ENCODE measurements at places on chromosomes 4 and X. TPM values are rescaled to one million over a fixed set of nuclear protein-coding genes. Genes with fewer than 3 reads are reported as not detected.

Gene VCX3B
- total RNA-seq: not detected

Gene PLP1
- total RNA-seq: not detected

Gene SMR3B
- not detected for total RNA-seq

Gene GSX2
- total RNA-seq: not detected

Gene DGKK
- total RNA-seq: not detected

Gene VCX3A
- total RNA-seq: not detected

Gene UGT2B28
- total RNA-seq: not detected

Gene CT45A10
- total RNA-seq: not detected

Gene PRICKLE3
- total RNA-seq: 13.5 TPM

Gene CFAP99
- not detected for total RNA-seq

Gene SPANXB1
- total RNA-seq: not detected

DNA sequence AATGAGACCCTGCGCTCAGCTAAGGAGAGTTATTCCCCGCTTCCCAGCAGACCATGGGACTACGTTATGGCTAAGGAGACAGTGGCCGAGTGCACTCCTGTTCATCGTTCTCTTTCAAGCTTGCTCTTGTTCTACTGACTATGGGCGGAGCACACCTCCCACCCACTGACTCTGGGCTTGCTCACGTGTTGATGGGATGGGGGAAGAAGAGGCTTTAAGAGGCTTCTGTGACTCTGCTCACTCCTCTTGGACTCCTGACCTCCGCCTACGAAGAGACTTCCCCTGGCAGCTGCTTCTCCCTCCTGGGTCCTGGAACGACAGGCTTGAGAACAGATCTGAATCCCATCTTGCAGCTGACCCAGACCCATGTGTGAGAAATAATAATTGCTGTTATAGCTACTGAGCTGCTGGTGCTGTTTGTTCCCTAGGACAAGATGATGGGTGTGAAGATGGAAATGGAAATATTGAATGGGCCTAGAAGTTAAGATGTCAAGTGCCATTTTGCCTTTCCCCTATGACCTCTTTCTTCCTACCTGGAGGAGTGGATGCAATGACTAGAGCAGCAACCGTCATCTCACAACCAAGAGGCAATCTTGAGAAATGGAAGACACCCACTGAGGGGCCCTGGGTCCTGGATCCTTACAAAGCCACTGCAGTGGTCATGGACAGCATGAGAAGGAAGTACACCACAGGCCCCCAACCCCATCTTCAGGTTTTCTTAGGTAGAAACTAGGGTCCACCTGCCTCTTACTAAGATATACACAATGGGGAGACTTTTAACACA lies 38.7 kb upstream of the IRAK1 start:
- no peak for DNase-seq

DNA sequence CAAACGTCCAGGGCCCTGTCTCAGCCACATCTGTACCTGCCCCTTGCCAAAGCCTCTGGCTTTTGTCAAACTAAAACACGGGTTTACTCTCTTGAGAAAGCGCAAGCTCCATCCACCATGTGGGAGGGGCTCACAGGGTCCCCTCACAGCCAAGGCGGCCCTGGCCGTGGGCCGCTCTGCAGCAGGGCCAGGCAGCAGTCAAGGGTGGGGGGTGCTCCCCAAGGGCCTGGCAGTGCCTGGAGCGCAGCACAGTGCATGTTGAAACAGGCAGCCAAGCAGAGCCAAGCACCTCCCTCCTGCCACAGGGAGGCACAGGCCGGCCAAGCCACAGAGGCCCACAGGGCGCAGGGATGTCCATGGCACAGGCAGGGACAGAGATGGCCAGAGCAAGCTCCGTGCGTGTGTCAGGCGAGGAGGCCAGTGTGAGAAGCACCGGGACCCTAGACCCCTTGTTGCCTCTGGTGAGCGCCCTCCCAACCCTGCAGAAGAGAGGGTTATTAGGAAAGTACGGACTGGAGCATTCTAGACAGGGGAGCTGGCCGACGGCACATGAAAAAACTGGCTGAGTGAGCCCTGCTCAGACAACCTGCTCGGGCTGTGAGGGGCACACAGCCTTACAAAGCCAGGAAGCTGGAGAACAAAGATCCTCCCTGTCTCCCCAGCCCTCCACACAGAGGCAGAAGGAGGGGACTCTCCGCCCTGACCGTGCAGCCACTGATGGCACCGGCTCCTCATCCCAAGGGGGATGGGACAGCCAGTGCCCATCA lies 39.0 kb downstream of the FAM53A start:
- no peak for DNase-seq

- no peak for DNase-seq
Measured at GRCh38 chrX:70042399-70043371, 7.1 kb downstream of the AWAT2 start.

DNA sequence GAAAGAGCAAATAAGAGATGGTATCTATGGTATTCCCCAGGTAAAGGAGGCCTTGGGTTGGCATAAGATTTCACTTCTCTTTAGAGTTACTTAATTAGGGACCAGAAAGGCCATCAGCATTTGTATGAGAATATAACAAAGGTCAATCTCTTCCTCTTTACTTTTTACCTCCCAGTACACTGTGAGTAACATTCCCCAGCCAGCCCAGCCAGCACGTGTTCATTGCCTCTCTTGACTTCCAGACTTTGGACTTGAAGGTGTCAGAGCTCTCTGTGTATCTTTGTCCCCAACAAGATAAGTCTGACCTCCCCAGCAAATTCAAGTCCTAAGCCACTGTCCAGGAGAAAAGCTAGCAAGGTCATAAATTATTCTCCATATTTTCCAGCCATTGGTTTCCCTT lies 110.5 kb downstream of the AR start:
- DNase-seq: no peak

- no peak for DNase-seq
Measured at GRCh38 chrX:129737916-129738315, 863 bp upstream of the XPNPEP2 start.

DNA sequence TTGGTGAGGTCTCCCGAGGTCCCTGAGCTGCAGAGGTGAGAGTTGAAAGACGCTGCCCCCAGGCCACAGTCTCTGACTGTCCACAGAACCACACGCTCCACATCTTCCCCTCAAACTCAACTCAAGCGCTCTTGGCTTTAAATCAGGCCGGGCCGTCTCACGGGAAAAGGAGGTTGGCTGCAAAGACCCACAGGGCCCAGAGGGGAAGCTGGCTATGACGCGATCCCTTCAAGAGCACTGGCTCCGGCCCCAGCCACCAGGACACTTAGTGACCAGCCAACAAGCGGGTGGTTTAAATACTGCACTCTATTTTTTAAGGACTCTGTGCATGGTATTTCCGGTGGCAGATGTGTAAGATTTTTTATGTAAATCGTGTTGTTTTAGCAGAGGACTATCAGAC lies 19.9 kb downstream of the LRPAP1 start:
- DNase-seq: no peak

GRCh38 chrX:134002921-134003615 lies 17.7 kb upstream of the GPC3 start:
- DNase-seq: no peak

- DNase-seq: no peak
Measured at GRCh38 chrX:68045008-68045577, 388.2 kb downstream of the OPHN1 start.

DNA sequence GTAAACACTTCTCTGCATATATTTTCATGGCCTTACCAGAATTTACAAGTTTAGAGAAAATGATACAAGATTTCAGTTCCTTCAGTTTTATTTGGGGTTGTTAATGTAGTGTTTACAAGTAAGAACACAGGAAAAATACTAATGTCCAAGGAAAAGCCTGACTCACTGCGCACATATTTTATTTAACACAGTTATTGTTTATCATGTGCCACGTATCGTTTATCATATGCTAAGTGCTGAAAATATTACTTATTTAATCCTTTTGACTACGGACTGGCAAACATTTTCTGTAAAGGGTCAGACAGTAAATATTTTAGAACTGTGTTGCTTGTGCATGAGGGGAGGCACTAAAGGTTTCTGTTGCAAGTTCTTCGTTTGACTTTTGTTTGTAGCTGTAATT lies 794 bp downstream of the HSD17B13 start:
- DNase-seq: no peak

DNA sequence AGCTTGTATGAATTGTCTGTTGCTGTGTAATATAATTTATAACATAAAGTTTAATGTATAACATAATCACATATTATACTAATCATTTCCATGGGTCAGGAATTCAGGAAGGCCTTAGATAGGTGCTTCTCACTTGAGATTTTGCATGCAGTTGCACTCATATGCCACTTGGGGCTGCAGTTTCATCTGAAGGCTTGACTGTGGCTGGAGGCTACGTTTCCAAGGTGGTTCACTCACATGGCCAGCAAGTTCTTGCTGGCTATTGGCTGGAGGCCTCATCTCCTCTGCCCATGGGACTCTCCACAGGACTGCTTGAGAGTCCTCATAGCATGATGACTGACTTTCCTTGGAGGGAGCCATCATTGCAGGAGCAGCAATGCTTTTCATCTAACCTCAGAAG lies 53.4 kb upstream of the STX18 start:
- no peak for DNase-seq

DNA sequence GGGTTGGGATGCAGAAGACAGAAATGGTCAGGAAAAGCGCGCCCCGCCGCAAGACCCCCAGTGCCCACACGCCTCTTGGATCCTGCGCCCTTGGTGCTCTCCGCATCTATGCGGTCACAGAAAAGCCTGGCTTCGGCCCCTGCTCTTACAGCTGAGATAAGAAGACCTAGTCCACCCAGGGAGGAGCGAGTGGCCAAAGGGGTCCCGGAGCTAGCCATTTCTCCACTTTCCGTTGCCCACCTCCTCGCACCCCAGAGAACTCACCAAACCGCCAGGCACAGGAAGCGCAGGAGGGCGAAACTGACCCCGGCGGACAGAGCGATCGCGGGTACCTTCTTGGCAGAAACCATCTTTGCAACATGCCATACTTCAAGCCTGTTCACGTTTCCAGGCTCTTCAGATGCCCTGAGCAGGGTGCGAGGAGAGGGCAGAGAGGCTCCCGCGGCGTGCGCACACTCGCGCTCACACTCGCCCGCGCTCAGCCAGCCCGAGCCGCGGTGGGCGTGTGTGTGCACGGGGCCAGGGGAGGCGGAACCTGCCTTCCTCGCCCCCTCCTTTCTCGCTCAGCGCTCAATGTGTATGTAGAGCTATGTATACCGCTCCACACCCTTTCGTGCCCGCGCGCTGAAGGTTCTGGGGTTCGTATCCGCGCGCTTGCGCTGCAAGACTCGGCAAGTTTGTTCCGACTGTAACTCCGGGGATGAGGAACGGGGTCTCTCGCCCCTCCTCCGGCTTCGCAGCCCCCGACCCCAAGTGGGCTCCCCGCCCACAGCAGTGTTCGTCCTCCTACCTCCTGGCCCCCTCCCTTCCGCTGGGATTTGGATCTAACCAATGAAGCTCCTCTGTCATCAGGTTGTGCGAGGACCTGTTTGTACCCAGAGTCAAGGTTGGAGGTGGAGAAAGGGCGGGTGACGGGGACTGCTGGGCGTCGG lies at the start of gene GABRA4:
Gene GABRA4, minus strand, starts transcription at position 507 of the 932 bp plus-strand sequence. Its CDS starts 157 bp downstream, at position 350.
- no peak for DNase-seq

DNA sequence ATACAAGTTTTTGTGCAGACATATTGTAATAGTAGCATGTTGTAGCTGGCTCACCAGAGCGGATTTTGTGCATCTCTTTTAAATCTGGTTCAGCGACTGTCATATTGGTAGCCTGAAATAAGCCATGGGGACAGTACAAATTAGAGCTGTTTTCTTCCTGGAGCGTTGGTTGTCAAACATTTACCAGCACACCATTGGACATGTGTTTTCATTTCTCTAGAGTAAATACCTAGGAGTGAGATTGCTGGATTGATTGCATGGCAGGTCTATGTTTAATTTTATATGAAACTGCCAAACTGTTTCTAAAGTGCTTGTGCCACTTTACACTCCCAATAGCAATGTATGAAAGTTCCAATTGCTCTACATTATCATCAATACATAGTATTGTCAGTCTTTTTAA lies 2.6 kb upstream of the ARAF start:
- no peak for DNase-seq

DNA sequence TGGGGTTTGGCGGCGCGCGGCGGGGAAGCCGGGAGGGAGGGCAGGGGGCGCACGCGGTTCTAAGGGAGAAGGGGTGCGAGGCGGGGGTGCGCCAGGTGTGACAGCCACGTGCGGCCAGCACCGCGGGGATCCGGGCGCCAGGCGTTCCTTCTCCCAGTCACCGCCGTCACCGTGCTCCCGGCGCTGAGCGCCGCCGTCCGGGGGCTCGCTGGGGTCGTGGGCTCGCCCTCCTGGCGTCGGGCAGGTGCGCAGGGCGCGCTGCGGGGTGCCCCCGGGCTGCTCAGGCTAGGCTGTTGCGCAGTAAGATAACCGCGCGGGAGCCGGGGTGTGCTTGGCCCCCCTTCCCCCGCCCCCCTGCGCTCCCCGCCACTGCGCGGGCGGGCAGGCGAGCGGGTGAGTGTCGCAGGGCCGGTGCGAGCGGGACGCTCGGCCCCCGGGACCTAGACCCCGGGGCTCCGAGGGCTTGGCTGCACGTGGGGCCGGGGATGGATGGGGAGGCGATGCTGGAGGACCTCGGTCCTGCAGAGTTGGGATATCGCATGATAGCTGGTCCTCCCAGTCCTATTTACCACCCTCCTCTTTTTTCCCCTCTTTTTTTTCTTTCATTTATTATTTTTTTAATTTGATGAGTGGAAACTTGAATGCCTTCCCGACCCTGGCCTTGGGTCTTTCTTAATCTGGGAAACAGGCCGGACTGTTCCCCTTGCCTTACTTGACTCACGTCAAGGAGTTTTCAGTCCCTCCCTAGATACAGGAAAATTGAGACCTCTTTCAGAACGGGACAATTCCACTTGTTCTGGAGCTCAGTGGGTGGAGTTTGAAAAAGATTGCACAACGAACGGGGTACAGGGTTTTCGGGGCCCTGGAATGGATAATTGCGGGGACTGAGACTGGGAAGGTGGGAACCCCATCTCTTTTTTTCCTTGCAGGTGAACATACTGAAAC lies 797 bp downstream of the TXLNG start:
- DNase-seq: peak; percentile 33

- DNase-seq: no peak
Measured at GRCh38 chr4:127622921-127623796, 9.6 kb upstream of the INTU start.

- no peak for DNase-seq
Measured at GRCh38 chrX:120839491-120839890, 36.2 kb downstream of the CT47B1 start.

- DNase-seq: no peak
Measured at GRCh38 chr4:22389240-22389870, 126.5 kb downstream of the ADGRA3 start.
